ENCODE measurements at places on chromosomes 7 and 10.

GRCh38 chr7:112207765-112208164, 1.3 kb downstream of the ZNF277 start:
- DNase-seq = no peak

GRCh38 chr7:14400271-14400670, 410.8 kb upstream of the ETV1 start:
- no peak for DNase-seq

GRCh38 chr10:59898125-59898835, 8.1 kb downstream of the CCDC6 start:
- DNase-seq = no peak

DNA sequence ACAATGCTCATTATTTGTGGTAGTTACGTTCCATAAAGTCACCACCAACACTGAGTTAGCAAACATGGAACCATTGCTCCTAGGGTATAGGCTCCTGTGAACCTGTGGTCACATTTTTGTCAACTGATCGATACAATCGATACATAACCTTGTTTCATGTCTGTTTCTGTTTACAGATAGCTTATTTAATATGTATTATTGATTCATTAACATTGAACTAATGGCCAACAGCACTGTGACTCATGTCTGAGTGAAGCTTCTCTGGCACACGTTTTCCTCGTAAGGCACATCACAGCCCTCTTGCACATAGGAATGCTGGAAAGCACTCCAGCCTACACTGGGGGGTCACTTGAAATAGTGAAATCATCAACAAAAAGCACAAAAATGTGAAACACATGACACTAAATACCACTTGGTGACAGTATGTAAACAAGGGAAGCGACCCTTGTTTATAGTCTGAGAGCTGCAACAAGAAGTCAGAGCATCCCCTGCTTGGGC, 27.0 kb downstream of the GHRHR start:
- no peak for DNase-seq

DNA sequence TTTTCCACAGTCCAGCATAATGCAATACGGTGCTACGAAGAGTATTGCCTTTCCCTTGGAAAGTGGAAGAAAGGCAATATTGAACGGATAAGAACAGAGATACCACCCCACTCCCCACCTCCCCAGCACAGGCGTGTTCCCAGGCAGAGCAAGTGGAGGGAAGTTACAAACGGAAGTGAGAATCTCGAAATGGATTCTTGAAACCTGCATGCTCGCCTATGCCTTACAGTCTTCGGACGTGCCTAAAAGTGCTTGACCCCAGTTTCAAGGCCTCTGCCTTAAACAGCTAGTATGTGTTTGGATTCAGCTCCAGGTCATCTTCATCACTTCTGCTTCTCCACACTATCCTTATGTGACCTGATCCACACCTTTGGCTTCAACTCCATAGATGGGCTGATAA, 35.0 kb upstream of the USP6NL start:
- no peak for DNase-seq

DNA sequence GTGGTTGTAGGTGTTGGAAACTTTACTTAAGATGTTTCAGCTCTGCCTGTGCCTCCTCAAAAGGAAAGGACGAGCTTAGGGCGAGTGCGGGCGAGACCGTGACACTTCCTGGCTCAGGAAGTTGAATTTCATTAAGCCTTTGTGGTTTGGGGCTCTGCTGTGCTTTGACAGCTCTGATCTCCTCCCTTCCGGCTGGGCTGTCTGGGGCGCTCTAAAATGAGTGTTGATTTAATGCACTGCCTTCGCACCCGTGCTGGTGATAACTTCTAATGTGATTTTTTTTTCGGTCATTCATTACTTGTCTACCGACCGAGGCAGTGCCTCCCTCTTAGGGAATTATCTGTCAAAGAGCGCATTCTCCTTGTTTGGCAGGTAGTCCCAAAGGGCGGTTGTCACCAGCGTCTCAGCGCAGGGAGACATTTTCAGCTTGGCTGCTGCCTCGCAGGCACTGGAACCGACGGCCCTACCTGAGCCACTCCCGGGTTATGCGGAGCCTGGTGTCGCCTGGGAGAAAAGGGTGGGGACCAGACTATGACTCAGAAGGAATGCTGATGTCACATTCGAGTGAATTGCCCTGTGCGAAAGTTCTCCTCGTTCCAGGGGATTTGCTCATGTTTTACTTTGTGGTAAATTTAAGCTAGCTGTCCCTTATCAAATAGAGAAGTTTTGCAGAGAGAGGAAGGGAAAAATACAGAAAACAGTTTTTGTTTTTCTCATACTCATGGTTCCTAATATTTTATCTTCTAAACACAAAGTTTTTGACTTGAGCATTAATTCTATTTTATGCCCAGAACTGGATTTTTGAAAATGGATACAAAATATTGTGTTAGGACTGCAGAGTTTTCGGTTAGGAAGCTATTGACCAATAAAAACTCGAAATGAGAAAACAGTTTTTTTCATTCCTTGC, 920 bp downstream of the TES start:
- peak; percentile 77 for DNase-seq

- DNase-seq = peak; percentile 73
Measured at GRCh38 chr7:102125127-102125596, 161.5 kb upstream of the SH2B2 start.

DNA sequence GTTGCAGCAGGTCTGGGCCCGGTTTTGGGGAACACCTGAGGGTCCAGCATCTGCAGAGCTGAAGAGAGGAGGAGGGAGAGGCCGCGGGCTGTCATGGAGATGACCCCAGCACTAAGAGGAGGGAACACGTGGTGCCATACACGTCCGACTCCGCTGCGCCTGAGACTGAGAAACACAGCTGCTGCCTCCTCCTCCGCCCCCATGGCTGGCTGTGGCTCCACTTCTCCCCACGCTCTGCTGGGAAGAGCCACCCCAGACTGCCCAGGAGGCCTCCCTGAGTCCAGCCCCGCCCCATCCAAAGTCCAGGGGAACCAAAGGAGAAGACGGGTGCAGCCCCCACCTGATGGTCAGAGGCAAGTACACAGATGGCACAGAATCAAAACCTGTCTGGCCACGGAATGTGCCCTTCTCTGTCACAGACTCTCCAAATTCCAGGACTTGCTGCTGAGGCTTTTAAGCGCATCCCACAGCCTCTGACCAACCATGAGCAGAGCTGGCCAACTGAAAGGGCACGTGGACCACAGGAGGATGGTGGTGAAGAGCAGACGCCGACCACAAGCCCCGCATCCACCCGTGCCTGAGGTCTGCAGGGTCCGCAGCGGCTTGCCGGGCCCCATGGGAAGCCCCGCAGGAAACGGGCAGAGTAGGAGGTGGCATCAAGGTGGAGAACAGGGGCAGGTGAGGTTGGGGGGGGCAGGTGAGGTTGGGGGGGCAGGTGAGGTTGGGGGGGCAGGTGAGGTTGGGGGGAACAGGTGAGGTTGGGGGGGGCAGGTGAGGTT, 24.0 kb downstream of the STK32C start:
- DNase-seq = no peak

GRCh38 chr10:126351021-126351420, 37.3 kb downstream of the ADAM12 start:
- no peak for DNase-seq

DNA sequence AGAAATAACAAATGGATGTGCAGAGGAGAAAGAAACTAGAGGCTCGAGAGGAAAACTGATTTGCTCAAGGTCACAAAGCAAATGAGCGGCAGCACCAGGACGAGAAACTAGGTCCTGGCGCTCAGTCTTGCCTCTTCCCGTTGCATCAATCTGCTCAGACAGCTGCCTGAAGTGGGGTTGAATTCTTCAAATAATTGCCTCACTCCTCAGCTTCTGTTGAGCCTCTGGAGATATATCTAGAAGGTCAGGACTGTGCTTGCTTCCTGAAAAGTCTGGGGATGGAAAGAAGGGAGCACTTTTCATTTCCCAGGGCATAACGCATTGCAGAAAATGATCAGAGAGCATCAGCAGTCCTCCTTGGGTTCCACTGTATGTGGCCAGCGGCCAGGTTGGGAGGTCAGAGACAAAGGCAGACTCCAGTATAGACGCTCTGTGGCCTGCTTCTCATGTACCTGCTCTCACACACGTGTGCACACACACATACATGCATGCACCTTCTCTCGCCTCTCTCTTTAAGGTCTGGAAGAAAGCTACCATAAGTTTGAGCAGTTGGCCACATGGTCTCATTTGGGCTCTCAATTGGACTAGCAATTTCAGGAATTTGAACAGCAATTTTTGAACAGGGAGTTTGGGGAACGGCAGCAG, 83.7 kb upstream of the DUSP5 start:
- no peak for DNase-seq

All from stromal cell of bone marrow (primary cell).